Fibroblast of skin of left biceps (primary cell): ENCODE measurements at places on chromosomes 6 and 20.

DNA sequence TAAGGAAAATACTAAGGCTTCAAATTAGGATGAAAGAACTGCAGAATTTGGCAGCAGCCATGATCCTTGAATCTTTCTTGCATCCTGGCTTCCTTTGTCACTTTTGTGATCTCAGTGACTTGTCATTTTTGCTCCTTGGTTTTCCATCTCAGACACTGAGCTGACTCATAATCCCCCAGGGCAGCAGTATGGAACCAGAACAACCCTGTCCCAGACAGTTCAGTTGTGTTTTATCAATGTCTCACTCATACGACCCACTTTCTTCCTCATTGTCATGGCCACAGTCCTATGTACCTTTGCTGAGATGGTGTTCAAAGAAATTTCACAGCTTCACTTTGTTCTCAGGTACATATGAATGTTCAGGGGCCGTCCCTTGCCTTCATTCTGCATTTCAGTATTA lies 488.5 kb upstream of the BTBD3 start:
- no peak for DNase-seq

GRCh38 chr6:118882314-118882905 lies 11.5 kb upstream of the ASF1A start:
- DNase-seq, result no peak

- DNase-seq, result no peak
Measured at GRCh38 chr20:46324960-46325703, 16.8 kb upstream of the CDH22 start.

GRCh38 chr20:60095456-60095855 lies 137.2 kb downstream of the CDH26 start:
- DNase-seq, result no peak

- no peak for DNase-seq
Measured at GRCh38 chr20:18166950-18167349, 29.3 kb downstream of the KAT14 start.

DNA sequence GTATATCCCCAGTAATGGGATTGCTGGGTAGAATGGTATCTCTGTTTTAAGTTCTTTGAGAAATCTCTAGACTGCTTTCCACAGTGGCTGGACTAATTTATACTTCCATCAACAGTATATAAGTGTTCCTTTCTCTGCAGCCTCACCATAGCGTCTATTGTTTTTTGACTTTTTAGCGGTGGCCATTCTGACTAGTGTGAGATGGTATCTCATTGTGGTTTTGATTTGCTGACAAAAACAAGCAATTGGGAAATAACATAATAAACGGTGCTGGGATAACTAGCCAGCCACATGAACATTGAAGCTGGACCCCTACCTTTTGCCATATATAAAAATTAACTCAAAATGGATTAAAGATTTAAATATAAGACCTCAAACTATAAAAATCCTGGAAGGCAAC lies 14.2 kb downstream of the OR2A4 start:
- DNase-seq, result no peak

GRCh38 chr6:82741996-82742385 lies 323.6 kb downstream of the UBE3D start:
- DNase-seq, result no peak
